ENCODE measurements at places on chromosomes 11 and 22.

GRCh38 chr11:62499944-62500649, 46.5 kb downstream of the AHNAK start:
- DNase-seq, result no peak

- no peak for DNase-seq
These were observed 3.1 kb downstream of the MRGPRX1 start for GRCh38 chr11:18936002-18936673.

GRCh38 chr11:102345904-102346303, 1.1 kb upstream of the BIRC2 start:
- DNase-seq, result no peak

- DNase-seq, result no peak
These were observed 211.7 kb downstream of the NTM start for GRCh38 chr11:131582021-131582525.

GRCh38 chr11:74680703-74681531, 50.3 kb downstream of the CHRDL2 start:
- DNase-seq, result no peak

- DNase-seq, result no peak
These were observed 66.6 kb upstream of the MPPED2 start for GRCh38 chr11:30652801-30653200.

Data from cortex of kidney (tissue), 1 donor.